Umbilical cord (tissue), 2 donors: ENCODE measurements at places on chromosomes 6 and 20.
A peak's percentile ranks its signal among the peaks of the same experiment; 100 is the strongest.

GRCh38 chr6:25700761-25701160 is 48.7 kb downstream of the SCGN start:
- DNase-seq = peak; percentile 38

DNA sequence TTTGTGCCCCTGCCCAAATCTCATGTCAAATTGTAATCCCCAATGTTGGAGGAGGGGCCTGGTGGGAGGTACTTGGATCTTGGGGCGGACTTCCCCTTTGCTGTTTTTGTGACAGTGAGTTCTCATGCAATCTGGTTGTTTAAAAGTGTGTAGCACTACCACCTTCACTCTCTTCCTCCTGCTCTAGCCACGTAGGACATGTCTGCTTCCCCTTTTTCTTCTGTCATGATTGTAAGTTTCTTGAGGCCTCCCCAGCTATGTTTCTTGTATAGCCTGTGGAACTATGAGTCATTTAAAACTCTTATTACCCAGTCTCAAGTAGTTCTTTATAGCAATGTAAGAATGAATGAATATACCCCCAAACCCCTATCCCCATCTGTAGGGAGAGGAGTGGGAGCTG is 1013.7 kb upstream of the MAP3K7 start:
- DNase-seq = no peak

DNA sequence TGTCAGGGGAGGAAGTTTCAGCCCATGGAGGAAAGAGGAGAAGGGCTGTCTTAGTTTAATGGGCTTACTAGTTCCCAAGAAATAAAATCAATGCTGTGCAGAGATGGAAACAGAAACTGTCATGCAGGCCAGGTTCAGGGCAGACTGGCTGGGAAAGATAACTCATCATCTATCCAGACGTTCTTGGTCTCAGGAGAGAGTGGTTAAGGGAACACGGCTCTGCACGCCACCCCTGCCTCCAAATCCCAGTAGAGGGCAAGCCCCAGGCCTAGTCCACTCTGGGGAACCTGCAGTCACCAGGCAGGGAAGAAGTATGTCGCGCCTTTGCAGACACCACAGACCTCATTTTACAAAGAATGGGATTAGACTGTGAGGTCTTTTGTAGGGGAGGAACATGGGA is 12.5 kb downstream of the ALDH8A1 start:
- DNase-seq = no peak

DNA sequence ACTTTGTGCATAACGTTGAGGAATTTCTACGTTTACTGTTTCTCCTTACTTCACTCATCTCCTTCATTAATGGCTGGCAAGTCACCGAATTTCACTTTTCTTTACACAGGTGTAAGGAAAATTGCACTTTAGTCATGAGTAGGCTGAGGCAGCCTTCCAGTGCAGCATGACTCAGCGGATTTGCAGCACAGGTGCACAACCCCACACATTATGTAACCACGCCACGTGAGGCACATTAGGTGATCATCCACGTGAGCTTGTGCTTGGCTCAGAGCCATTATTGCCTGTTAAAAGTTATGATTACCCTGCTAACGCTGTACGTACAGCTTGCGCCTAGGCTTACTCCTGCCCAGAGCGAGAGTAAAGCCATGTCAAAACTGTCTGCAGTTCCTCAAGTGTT is 158.8 kb downstream of the NKAIN2 start:
- DNase-seq = no peak

DNA sequence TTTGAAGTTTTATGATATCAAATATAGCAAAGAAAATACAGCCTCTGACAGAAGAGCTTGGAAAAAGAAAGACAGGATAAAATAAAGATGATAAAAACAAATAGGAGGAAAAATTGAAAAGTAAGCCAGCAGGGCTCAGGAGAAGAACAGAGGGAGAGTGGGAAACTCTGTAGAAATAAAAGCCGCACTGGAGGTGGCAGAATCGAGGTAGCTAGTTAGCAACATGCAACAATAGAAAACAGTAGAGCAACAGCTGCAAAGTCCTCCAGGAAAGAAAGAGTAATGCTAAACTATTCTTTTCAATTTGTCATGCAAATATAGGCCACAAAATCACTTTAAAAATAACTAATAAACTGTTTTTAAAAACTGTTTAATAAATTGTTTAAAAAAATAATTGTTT is 28.8 kb downstream of the HBS1L start:
- DNase-seq = no peak

GRCh38 chr6:148616841-148617240 is 130.0 kb upstream of the UST start:
- no peak for DNase-seq

DNA sequence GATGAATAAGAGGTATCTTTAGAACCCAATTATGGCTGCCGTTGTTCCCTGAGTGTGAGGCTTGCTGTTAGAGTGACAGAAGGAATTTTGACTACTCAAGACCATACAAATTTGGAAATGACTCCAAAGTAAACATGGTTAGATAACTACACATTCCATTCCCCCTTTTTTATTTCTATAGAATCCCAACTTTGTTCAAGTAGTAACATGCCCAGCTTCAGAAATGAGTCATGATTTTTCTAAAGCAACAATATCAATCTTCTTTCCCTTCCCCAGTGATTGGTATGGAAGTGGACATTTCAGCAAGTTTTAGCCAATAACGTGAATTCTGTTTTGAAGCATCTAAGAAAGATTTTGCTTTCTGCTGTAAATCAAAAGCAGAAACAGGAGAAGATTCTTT is 37.8 kb downstream of the HCRTR2 start:
- DNase-seq = no peak

DNA sequence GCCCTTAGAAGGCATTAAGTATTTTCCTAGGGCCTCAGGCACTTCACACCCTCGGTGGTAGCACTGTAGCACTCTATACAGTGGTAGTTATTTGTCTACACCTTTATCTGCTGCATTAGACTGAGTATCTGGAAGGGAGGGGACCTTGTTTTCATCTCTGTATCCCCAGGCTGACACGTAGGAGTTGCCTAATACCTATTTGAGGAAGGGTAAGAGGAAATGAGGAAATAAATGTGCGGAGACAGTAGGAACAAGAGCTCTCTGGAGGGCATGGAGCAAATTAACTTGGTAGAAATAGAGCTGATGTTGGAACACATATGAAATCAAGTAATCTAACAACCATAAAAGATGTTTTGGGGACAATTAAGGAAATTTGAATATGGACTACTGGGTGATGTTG is 3.9 kb downstream of the CNPY3 start:
- no peak for DNase-seq

DNA sequence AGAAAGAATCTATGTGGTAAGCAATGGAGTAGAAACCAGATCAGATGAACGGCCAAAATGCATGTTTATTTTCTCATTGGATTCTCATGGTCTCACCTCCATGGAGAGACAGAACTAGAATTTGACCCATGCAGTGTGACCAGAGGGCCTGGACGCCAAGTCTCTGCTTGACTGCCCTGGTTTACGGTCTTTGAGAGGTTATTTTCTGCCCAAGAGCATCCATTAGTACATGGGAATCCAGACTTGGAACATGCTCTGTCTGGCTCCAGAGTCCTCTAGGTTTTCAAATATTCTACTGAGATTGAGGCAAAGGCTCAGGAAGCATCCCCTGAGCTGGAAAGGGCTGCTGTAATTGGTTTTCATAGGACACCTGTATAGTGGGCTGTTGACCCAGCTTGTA is 45.5 kb upstream of the UST start:
- no peak for DNase-seq

- no peak for DNase-seq
These were observed 38.5 kb downstream of the PTGIS start for GRCh38 chr20:49529470-49529869.

DNA sequence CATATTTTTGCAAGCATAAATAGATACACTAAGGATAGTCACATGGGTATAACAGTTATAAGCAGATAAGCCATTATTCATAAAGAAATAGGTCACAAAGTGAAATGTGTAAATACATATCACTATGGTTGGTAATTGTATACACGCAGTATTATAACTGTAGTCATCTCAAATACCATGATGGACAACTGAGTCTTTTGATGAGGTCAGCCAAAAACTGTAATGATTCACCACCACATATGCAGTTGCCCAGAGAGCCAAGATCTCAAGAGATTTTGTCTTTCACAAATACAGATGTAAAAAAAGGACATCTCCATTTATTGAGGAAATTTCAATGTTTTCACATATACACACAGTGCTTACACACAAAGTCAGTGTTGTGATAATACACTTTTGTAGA is 28.3 kb downstream of the ZNF292 start:
- no peak for DNase-seq

DNA sequence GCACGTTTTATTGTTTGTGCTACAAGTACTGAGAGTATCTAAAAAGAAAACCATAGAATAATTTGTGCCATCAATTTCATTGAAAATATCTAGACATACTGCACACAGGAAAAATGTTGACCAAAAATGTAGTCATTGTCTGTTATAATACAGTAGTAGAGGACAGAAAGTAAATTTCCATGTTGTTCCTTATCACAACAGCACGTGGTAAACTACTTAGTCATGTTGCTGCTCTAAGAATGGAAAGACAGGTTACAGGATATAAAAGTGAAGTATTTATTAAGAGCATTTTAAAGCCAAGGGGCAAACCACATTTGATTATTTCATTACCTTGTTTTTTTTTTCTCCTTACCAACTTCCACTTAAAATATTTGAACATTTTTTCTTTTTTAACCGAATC is 89.0 kb upstream of the CEP85L start:
- no peak for DNase-seq

DNA sequence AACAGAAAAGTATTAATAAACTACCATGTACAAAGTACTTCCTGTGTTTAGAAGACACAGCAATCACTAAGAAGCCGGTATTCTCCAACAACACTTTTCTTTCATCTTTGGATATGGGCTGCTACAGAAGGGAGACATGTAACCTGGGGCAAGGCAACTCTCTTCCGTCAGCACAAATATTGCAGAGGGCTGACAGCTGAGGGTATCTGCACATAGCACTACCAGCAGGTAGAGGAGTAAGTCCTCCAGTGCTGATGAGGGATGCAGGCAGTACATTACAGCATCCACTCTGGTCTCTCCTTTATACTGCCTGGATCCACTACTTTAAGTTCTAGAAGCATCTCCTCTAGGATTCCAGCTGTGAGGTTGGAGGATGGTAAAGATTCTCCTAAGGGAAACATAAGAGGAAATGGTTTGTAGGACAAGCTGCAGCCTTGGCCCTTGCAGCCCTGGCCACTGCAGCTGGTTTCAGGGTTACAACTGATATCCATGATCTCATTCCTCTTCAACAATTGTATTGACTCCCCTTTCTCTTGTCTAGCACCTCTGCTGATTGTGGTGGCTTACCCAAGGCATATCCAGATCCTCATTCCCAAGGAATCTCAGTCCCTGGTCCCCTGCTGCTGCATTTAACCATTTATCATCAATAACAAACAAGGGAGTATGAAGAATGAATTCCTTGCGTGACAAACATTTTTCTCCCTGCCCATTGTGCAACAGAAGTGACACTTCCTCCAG is 110.7 kb upstream of the ADGRF1 start:
- no peak for DNase-seq

DNA sequence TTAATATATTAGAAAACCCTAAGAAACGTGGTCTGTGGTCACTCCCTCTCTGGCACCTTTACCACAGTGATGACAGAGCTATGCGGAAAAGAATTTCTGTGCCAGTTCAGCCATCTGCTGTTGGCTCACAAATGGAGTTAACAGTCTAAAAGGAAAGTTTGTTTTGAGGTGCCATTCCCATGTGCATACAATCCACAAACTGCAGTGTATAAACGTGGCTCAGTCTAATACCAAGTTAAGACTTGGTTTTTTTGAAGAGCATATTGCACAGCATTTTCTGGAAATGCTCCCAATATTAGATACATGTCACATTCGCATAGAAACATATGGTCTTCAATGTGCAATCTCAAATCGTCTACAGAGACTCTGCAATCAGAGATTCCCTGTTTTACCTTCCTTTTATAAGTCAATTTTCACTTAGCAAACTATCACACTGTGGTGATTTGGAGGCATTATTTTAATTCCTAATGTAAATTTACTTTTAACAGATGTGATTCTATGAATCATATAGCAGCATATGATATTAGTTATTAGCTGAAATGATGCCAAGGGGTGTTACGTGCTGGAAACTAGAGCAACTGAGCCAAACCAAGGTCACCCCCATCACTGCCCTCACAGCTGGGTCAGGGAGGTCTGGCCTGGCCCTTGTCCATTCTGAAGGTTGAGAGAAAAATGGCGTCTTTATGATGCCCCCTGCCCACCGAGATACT is 383.5 kb downstream of the PRKN start:
- peak; percentile 34 for DNase-seq

GRCh38 chr6:127858727-127859391 is 42.0 kb downstream of the THEMIS start:
- no peak for DNase-seq

- no peak for DNase-seq
These were observed 339.6 kb upstream of the NOX3 start for GRCh38 chr6:155795173-155795796.

DNA sequence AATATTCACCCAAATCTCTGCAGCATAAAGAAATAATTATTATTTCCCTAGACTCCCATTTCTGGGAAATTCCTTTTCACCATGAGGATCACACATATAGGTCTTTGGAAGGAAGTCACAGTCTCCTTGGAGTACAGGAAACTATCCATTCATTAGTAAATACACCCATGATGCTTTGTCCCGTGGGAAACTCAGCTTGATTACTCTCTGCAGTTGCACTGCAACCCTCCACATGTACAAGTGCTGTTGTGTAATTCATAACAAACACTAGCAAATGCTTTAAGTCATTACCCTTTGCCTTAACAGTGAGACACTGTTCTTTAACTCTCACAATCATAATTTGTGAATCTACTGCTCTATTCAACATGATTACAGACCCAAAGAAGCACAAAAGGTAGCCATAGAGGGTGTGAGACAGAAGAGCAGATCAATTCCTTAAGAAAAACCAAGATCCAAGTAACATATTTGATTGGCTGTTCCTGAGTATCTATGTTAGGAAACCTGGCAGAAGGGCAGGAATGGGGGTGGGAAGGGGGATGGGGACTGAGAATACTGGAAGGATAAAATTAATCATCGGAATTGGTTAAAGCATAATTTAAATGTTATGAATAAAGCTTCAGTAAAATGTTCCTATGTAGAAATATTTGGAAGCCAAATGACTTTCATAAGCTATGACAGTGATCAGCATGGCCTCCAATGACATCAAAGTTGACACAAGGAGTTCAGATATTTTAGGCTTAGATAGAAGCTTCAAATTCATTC is 268.0 kb downstream of the HACE1 start:
- no peak for DNase-seq

DNA sequence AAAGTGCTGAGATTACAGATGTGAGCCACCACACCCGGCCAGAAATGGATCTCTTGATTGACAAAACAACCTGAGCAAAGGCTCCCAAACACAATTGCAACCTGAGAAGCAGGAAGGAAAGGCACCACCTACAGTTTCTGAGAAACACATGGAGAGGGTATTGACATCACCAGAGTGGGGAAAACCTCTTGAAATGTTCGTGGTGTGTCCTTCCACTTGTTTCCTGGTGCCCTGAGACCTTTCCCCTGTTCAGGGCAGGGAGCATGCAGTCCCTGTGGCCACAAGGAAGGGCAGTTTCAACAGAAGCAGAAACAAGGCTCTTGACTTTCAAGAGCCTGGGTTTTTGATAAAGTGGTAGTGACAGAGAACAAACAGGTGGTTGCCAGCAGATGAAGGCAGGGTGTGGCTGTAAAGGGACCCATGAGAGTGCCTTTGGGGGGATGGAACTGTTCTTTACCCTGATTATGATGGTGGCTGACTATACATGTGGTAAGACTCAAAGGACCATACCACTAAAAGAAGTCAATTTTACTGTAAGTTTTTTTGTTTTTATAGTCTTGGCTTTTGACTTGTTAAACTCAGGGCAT is 3.2 kb upstream of the BPIFA1 start:
- no peak for DNase-seq
